Ammon's horn (tissue), 1 donor: ENCODE measurements at places on chromosomes 7 and 10.

- DNase-seq, result no peak
These were observed 41.4 kb downstream of the STAM start for GRCh38 chr10:17685233-17685840.

DNA sequence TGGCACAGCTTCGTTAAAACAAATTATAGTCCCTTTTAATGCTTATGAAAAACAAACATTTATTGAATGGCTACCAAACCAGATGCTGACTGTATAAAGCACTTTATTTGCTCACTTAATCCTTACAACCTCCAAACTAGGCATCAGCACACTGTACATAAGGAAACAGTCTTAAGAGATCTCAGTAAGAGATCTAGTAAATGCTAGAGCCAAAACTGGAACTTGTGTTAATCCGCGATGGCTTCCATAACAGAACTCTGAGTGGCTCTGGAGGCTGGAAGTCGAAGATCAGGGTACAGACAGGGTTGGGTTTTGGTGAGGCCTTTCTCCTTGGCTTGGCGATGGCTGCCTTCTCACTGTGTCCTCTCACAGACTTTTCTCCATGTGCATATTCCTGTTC lies 27.0 kb downstream of the PDZD8 start:
- no peak for DNase-seq

- no peak for DNase-seq
These were observed 88.6 kb downstream of the XRCC2 start for GRCh38 chr7:152587366-152587765.

DNA sequence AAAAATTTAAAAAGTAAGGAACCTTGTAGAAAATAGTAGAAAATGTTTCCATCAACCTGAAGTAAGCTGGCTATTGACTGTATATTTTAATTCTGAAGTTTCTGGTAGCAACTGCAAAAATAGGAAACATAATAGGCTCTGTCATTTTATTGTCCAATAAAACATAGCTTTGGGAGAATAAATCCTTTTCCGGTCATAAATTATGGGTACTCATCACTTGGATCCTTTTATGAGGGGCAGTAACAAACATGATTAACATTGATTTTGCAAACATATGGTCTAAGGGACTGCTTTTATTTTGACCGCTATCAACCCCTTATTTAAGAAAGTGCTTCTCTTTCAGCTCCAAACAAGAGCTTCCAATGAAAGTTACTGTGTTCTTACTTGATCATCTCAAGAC lies 495.9 kb upstream of the ANKRD30A start:
- no peak for DNase-seq

- no peak for DNase-seq
These were observed 42.2 kb downstream of the LRRC18 start for GRCh38 chr10:48897441-48897790.

GRCh38 chr10:64067009-64067606 lies 545.9 kb downstream of the REEP3 start:
- peak; percentile 15 for DNase-seq

GRCh38 chr10:59677253-59677831 lies 32.3 kb downstream of the SLC16A9 start:
- no peak for DNase-seq

DNA sequence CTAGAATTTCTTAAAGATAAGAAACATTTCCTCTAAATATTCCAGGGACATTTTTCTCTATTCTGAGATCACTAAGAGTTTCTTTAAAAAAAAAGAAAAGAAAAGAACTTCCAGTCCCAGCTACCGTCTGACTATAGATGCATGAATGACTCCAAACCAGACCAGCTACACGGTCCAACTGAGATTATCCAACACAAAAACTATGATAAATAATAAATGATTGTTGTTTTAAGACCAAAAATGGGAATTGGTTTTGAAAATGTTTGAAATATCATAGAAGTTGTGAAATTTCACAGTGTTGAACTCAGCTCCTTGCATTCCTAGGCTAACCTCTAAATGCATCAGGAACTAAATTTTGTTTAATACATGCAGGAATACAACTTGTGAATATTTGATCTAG lies 1619.6 kb upstream of the LRRTM3 start:
- no peak for DNase-seq

GRCh38 chr10:62779487-62780248 lies 24.9 kb upstream of the ADO start:
- DNase-seq, result no peak

- no peak for DNase-seq
These were observed 38.9 kb downstream of the SPOCK2 start for GRCh38 chr10:72049472-72049871.

GRCh38 chr7:111414374-111414773 lies 147.9 kb downstream of the IMMP2L start:
- no peak for DNase-seq

DNA sequence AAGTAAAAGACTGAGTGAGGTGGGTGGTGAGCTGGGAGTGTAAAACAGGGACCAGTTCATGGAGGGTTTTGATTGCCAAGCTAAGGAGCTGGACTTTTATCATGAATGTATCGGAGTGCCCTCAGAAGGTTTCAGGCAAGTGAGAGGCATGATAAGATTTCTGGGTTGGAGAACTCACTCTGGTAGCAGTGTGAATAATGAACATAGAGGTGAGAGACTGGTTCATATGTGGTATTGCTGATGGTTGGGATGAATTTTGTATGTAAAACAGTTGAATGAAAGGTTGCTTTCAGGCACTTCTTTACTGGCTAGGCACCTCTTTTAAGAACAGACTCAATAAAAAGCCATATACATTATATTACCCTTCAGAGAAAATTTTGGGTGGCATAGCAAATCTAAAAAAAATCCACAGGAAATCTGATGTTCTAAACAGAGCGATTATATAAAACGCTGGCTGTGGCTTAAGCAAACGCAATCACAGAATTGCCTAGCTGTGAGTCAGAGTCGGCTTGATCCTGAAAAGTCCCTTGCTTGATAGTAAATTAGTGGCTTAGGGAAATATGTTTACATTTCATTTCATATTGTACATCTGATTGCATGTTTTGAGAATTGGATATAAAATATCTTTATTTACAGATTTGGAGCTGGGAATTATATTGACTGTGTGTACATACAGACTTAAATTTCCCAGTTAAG lies 92.9 kb upstream of the HDAC9 start:
- no peak for DNase-seq

GRCh38 chr10:6020826-6021225 lies 41.3 kb downstream of the IL2RA start:
- DNase-seq, result peak; percentile 17

- no peak for DNase-seq
These were observed 709.3 kb upstream of the AUTS2 start for GRCh38 chr7:68888971-68889385.

DNA sequence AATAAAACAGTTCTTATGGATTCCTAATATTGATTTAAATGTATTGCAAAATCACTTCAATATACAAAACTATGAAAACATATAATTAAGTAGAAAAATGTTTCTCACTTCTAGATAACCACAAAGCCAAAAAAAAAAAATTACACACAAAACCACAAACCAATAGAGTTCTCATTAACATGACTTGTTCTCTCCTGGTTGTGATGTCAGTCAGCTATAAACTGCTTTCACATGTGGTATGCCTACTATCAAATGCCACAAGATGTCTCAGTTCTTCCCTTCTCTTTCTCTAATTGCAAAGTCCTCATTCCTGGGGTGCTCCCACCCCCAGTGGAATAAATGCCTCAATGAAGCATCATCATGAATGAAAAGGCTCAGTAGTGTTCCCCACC lies 16.6 kb downstream of the GNAI1 start:
- DNase-seq, result no peak

DNA sequence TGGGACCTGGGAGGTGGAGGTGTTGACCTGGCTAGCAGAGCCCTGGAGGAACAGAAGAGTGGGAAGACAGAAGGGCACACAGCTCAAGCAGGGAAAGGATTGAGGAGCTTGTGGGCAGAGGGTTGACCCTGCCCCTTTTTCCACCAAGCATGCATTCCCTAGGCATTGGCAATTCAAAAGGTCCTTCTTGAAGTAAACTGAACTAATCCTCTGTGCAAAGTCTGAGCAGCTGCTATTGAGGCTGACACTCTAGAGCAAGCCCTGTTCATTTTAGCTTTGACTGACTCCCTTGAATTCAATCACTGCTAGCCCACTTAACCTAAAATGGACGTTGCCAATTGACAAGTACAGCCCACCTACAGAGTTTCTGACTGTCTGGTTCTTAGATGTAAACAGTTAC lies 116.5 kb upstream of the TNS3 start:
- no peak for DNase-seq

DNA sequence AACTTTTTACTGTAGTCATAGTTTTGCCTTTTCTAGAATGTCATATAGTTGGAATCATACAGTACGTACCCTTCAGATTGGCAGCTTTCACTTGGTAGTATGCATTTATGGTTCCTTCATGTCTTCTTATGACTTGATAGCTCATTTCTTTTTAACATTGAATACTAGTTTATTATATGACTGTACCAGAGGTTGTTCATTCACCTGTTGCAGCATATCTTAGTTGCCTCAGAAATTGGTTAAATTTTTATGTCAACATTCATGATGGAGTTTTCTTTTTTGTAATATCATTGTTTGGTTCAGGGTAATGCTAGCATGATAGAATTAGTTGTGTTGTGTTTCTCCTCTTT lies 94.8 kb upstream of the CDK13 start:
- no peak for DNase-seq

DNA sequence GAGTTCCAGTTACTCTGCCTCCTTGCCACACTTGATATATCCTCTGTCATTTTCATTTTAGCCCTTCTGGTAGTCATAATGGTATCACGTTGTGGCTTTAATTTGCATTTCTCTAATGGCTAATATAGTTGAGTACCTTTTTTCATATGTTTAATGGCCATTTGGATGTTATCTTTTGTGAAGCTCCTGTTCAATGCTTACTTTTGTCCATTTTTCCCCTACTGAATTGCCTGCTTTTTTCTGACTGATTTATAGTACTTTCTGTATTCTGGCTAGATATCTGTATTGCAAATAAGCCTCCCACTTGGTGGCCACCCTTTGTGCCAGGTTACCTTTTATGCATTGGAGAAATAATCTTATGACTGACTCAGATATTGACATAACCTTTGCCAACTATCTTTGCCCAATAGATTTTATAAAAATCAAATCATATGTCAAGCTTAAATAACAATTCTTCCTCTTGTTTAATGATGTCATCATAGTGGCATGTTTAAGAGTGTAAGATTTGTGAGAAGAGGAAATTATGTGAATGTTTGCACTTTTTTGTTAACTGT lies 50.6 kb downstream of the PRPF18 start:
- no peak for DNase-seq

DNA sequence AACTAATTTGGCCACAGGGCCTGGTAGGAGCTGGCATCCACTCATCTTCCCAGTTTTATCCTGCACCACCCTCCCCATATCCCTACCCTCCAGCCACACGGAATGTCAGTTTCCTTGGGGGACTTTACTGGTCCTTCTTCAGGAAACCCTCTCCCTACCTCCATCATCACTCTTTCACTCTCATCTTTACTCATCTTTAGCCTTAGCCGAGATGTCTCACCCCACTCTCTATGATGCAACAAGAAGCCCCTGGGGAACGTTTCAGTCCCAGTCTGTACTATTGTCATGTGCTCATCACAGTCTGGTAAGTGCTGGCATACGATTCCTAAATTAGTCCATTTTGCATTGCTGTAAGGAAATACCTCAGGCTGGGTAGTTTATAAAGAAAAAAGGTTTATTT lies 34.9 kb upstream of the TMEM248 start:
- DNase-seq, result no peak
